ENCODE measurements at places on chromosomes 1 and 21.

DNA sequence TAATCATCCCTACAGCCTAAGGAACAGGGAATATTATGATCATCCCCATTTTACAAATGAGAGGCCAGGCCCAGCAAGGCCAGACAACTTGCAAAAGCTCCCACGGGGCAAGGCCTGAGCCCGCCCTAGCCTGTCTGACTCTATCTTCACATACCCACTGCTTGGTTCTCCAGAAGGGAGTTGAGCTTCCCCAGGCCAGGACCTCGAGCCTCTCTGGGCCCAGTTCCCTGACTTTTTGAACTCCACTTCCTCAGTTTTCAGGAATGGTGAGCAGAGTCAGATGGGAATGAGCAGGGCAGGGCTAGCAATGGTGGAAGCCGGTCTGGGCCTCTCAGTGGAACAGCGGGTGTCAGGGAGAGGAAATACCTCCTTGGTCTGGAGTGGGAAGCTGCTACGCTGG, 39.3 kb downstream of the CACNA1S start:
- DNase-seq, result no peak

DNA sequence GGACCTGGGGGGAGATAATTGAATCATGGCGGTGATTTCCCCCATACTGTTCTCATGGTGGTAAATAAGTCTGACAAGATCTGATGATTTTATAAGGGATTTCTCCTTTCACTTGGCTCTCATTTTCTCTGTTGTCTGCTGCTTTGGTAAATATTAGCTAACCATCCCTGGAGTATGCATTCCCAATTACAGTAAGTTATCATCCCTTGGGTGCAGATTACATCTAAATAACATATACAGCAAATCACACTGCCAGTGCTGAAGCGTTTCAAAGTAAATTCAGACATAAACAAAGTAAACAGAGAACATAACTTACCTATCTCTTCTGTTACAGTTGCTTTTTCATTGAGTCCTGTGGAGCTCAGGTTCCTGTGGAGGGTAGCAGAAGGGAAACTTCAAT, 38.6 kb upstream of the IGSF3 start:
- no peak for DNase-seq

GRCh38 chr1:93874025-93874651, 4.9 kb downstream of the DNTTIP2 start:
- DNase-seq, result no peak

DNA sequence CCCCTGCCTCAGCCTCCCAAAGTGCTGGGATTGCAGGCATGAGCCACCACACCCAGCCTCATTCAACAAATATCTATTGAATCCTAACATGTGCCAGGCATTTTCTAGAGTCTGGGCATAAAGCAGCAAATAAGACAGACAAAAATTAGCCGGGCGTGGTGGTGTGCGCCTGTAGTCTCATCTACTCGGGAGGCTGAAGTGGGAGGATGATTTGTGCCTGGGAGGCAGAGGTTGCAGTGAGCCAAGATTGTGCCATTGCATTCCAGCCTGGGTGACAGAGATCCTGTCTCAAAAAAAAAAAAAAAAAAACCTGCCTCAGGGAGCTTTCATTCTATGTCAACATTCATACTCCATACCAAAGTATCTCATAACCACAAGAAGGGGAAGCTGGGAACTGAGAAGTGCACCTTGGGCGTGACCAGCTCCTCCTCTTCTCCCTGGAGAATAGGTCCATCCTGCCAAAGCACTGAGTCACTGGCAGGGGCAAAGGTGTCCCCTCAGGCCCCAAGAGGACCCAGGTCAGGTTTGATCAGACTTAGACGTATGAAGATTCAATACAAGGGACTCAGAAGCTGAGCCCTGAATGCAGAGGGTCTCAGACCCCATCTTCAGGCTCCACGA, 36.8 kb upstream of the PPP1R15B start:
- DNase-seq, result no peak

DNA sequence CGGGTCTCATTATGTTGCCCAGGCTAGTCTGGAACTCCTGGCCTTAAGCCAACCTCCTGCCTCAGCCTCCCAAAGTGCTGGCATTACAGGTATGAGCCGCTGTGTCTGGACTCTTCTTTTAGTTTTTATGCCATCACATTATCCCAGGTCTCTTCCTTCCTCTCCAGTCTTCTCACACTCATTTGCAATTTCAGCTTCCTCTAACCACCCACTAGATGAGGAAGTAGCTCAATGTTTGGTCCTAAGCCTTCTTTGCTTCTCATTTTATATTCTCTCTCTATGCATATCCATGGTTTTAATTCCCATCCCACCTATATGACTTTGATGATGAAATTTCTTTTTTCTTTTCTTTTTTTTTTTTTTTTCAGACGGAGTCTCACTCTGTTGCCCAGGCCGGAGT, 3.1 kb upstream of the ZBTB8A start:
- no peak for DNase-seq

DNA sequence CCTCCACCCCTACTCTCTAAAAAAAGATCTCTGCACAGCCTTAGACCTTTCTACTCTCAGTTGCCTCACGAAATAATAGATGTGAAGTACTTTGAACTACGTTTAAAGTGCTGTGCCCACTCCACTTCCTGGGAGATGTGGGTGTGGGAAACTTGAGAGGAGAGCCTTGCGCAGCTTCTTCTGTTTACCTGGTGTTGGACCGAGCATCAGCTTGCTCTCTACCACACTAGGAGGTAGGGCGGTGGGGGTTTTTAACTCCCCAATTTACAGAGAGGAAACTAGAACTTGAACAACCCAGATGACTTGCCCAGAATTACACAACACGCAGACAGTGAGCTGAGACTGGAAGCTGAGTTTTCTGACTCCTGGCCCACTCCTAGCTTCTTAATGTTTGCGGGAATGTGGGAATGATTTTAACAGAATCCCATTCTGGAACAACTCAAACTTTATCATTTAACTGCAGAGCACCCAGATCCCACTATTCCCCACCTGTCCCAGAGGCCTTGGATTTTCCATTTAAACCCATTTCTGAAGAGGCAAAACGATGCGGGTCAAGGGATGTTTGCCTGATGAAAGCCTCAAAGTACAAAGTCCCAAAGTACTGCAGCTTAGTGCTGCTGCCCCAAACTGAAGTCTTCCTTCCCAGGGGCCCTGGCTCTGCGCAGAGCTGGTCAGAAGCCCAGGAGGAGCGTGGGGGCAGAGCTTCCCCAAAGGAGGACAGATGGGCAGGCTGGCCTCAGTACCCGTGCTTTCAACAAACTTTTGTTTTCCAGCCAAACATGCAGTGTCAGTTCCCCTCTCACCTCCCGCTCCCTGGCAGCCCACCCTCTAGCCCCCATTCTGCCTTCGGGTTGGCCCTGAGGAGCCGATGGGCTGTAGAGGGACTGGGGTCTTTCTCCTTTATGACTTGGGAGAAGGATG, 19.0 kb downstream of the BTG2 start:
- no peak for DNase-seq

DNA sequence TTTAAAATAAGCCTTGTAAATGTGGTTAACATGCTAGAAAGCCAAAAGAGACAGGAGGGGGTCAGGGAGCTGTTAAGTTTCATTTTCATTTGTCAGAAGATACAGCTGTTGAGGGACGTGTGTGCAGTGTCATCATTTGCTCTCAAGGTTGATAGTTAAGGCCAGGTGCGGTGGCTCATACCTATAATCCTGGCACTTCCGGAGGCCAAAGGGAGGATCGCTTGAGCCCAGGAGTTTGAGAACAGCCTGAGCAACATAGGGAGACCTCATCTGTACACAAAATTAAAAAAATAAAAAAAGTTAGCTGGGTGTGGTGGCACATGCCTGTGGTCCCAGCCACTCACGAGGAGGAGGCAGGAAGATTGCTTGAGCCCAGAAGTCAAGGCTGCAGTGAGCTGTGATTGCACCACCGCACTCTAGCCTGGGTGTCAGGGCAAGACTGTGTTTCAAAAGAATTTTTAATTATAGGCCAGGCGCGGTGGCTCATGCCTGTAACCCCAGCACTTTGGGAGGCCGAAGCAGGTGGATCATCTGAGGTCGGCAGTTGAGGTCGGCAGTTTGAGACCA, 22.7 kb downstream of the ZBTB8OS start:
- DNase-seq, result no peak

DNA sequence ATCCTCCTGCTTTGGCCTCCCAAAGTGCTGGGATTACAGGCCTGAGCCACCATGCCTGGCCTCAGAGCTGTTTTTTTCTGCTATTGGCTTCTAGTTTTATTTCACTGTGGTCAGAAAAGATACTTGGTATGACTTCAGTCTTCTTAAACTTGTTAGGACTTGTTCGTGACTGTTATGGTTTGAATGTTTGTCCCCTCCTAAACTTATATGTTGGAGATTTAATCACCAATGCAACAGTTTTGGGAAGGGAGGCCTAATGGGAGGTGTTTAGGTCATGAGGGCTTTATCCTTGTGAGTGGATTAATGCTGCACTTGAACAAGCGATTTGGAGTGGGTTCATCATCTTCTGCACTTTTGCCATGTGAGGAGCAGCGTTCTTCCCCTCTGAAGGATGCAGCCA, 24.5 kb upstream of the SOD1 start:
- DNase-seq, result no peak

- DNase-seq, result no peak
Observed at GRCh38 chr21:35206141-35207125, 157.3 kb upstream of the RUNX1 start.

DNA sequence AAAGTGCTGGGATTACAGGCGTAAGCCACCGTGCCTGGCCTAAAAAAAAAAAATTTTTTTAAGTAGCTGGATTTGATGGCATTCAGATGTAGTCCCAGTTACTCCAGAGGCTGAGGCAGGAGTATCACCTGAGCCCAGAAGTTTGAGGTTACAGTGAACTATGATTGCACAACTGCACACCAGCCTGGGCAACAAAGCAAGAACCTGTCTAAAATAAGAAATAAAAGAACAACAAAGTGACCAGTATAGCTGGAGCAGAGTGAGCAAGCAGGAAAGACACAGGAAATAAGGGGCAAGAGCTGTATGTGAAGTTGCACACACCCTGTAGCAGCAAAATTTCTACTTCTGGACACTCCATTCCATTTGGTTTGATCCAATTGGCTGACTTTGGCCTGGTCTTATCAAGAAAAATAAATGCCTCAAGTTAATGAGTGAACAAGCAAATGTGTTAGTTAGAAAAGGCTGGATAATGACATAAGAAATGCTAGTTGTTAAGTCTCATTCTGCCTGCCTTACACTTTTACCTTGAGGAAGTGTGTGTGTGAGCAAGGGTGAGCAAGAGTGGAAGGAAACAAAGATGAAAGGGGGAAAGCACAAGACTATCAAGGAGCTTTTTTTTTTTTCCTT, 7.9 kb downstream of the ATP5IF1 start:
- no peak for DNase-seq

GRCh38 chr1:230361941-230362340, 64.2 kb downstream of the PGBD5 start:
- DNase-seq, result no peak

- no peak for DNase-seq
Observed at GRCh38 chr1:161676441-161676840, 13.5 kb downstream of the FCGR2B start.

GRCh38 chr21:33755354-33755753, 113.1 kb downstream of the ITSN1 start:
- no peak for DNase-seq
